GM23338 (cell line): ENCODE measurements at places on chromosomes 1 and 21. TPM values are rescaled to one million over a fixed set of nuclear protein-coding genes. Genes with fewer than 3 reads are reported as not detected.

DNA sequence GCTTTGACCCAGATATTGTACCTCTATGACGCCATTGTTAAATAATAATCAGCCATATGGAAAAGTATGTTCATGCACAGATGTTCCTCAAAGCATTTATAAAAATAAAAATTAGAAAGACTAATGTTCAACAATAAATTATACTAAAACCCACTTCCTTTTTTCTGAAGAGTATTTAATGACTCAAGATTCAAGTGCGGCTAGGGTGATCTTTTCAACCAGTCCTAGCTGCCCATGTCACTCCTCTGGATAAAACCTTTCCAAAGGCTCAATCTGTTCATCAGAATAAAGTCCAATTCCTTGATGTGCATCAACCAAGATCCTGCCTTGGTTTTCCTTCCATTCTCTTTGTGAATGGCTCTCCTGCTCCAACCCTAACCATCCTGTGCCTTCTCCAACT is 292.0 kb downstream of the VAV3 start:
- no peak for DNase-seq

- peak; percentile 27 for DNase-seq
Measured at GRCh38 chr1:236471653-236472052, 52.1 kb upstream of the LGALS8 start.

DNA sequence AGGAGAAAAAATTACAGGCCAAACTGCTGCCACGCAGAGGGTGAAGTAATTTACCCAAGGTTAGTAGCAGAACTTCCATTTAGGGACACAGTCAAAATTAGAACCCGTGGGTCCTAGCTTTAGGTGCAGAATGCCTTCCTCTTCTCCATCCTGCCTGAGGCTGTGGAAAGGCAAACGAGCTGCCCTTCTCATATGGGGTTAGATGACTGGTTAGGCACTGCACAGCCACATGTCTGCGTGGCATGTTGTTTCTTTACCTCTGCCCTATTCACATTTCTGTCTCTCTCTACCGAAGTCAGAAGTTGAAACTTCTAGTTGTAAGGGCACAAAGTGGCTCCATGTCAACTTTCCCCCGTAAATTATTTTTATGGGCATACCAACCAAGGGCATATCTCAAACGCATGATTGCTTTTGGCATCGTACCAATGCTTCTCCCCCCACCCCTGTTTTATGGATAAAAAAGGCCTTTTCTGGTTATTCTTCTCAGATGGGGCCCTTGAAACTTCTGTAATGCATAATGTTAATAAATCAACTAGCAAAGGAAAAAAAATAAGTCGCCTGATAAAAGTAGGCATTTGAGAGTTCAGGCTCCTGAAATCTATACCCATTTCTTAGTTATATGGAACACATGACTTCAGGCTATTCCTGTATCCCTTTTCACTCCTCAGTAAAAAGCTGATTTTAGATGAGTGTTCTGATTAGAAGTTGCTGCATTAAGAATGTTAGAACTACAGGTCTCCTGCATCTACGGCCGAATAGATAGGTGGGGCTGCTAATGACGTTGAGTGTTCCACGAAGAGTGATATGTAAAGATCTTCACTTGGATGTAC is 139.6 kb upstream of the NRIP1 start:
- DNase-seq: no peak

S100A3 gene
- not detected in 2 replicates for polyA plus RNA-seq

AMY1A gene
- not detected in 2 replicates for polyA plus RNA-seq

NTNG1 gene
- 7.2 and 7.8 TPM in 2 replicates for polyA plus RNA-seq
